Lower leg skin (tissue), 4 donors: ENCODE measurements at places on chromosomes 5 and 9.

GRCh38 chr9:88732128-88732527 is 197.2 kb downstream of the NXNL2 start:
- no peak for DNase-seq

GRCh38 chr5:128770907-128771306 is 194.4 kb upstream of the SLC27A6 start:
- no peak for DNase-seq

DNA sequence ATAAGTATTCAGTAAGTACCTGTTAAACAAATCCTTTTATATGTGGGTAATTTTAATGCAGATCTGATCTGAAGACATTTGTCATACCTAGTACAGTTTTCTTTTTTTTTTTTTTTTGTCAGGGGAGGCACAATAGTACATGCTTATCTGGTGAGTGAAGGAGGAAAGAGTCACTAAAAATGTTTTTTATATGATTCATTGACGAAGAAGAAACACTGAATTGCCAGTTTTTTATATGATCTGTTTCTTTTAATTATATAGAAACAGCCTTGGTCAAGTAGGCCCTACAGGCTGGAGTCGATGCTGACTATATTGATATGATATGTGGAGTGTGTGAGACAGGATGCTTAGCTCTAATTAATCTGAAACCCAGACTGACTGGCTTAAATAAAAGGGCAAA is 315.2 kb downstream of the PSAT1 start:
- DNase-seq: no peak

GRCh38 chr5:139368613-139369012 is 14.5 kb downstream of the SLC23A1 start:
- DNase-seq: no peak

DNA sequence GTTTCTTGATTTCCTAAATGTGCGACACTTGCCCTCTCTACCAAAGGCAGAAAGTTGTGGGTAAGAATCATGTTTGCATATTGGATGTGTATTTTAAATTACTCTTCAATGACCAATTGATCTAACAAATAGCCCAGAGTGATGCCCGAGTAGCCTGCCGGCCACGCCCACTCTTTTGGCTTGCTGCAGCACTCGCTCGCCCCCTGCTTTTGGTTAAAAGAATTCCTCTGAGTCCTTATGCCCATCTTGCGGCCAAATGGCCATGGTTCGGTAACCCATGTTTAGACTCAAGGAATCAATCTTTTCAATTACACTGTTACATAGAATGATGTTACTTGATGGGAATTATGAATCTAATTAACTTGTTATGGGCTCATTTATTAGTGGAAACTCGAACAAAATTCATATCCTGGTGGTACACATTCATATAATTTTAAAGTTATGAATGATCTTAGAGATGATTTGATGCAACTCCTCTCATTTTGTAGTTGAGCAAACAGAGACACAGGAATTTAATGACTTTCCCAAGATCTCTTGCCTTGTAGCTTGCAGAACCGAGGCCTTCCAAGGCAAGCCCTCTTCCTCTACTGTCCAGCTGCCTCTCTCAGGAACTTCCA is 36.5 kb downstream of the PPIC start:
- DNase-seq: peak; percentile 18

DNA sequence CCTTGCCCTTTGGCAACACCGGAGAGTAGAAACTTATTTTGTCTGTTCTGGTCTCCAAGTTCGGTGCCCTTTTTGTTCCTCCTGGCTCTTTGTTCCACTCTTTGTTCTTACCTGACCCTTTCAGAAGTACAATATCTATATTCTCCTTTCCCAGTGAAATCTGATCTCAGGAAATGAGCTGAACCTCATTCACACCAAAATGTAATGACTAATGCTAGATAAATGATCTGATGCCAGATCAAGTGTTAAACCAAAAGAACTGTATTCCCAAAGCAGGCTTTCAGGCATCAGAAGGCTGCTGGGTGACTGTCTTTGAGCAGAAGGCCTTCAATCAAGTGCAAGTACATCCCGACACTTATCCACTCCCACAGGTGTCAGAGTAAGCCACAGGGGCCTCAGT is 156.4 kb downstream of the SPOCK1 start:
- no peak for DNase-seq

- DNase-seq: no peak
Measured at GRCh38 chr5:96942078-96942477, 6.2 kb downstream of the LNPEP start.

DNA sequence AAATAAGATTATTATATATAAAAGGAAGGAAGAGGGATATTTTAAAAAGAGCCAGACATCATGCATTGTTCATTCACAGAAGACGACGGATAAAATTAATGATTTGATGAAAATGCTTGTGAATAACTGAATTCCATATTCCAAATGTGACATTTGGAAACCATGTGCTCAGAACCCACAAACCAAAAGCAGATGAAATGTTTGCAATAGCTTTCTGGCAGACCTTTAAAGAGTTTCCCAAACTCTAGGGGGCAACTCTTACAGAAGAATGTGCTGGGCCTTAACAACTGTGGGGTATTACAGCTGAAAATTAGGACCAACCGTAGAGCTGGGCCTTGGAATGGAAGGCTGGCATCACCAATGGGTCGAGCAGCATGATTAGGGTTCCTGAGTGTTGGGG is 471.0 kb downstream of the EFNA5 start:
- no peak for DNase-seq

GRCh38 chr5:10546186-10546585 is 17.7 kb upstream of the ANKRD33B start:
- DNase-seq: no peak

GRCh38 chr5:535846-536698 is 11.8 kb upstream of the SLC9A3 start:
- no peak for DNase-seq

- DNase-seq: no peak
Measured at GRCh38 chr9:72704688-72705375, 183.4 kb downstream of the TMC1 start.

- DNase-seq: no peak
Measured at GRCh38 chr5:89723907-89724306, 685.6 kb downstream of the CETN3 start.

DNA sequence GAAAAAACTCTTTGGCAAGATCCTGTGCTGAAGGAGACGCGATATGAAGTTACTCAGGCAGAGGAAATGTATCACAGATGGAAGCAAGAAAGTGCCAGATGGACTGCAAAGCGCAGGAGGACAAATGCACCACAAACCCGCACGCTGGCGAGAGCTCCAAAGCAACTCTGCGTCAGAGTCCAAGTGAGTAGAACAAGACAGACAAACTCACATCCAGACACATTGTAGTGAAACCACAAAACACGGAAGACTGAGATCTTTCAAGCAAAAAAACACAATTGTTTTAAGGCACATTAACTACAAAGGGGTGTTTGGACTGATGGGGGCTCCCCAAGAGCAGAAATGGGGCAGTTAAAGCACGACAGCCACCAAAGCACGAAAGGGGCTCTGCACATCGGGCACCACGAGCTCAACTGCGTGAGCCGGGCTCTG is 39.2 kb upstream of the NKD2 start:
- DNase-seq: no peak
